ENCODE measurements at places on chromosomes 4 and X.

- DNase-seq, result peak; percentile 76
Measured at GRCh38 chr4:105474099-105474518, 247 bp upstream of the PPA2 start.

DNA sequence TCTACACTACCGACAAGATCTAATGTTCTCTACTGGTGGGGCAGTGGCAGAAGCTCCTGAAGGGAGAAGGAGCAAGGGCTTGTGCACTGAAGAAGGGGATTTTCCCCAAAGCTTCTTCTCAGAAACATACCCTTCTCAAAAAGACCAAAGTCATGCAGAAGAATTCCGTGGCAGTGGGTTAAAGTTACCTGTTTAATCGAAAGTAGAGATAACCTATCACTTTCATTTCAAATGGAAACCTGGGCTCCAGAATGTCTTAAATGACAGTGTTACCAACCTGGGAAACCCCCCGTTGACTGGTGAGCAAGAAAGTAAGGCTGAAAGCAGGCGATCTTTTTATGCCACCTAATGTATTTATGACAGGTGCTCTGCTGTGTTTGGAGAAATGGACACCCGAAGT is 92.5 kb upstream of the TEX13D start:
- DNase-seq, result no peak

DNA sequence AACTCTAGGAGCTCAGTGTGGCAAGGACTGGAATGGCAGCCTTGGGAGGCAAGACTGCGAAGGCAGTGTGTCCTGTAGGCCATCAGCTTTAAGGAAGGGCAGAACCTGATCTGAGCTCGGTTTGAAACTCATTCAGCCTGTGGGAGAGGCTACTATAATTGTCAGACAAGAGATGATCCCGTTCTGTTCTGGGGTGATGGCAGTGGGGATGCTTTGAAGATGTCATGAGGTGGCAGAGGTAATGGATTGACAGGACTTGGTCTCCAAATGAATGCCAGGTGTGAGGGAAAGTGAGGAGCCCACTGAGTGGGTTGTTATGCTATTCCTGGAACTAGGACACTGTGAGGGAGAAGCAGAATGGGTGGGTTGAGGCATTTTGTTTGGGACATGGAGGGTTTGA is 144.9 kb downstream of the PJA1 start:
- DNase-seq, result no peak

DNA sequence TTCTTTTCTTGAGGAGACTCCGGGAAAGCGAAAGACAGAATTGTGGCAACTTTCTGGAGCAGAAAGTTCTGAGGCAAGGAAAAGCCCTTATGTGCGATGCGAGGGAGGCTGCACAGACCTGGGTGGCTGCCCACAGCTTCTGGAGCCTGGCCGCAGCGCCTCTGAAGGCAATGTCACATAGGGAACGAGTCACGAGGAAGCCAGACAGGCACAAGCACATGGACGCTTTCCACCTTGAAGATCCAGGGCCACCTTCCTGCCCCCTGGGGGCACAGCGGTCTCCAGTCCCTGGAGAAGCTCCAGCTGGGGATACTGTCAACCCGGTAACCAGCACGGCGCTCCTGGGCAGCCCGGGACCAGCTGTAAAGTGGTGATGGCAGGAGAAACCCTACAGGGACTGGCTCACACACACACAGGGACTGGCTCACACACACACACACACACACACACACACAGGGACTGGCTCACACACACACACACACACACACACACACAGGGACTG is 69.8 kb downstream of the MTNR1A start:
- no peak for DNase-seq

DNA sequence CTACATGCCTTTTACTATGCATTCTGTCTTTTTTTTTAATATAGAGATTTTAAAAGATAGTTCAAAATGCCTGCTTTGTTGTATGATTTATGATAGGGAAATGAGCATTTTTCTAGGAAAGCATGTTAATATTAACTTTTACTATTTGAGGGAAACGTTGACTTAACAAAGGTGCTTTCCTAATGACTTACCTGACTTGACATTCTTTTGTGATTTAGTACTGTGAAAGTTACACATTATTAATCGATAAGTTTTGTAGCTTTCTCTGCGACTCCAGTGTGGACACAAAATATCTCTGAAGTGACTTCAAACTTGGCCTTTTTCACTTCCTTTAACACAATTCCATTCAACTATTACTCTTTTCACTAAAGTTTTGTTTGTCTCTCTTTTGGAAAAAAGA is 184.3 kb downstream of the GC start:
- DNase-seq, result no peak

- no peak for DNase-seq
Measured at GRCh38 chr4:186021461-186022167, 47.3 kb upstream of the TLR3 start.

GRCh38 chrX:153885968-153886903 is at the start of gene L1CAM:
Gene L1CAM (minus strand): TSS chrX:153886173. CDS start chrX:153875836, 10,337 bp downstream.
- DNase-seq, result no peak

GRCh38 chrX:39174241-39174771 is 373.0 kb downstream of the MID1IP1 start:
- DNase-seq, result no peak

DNA sequence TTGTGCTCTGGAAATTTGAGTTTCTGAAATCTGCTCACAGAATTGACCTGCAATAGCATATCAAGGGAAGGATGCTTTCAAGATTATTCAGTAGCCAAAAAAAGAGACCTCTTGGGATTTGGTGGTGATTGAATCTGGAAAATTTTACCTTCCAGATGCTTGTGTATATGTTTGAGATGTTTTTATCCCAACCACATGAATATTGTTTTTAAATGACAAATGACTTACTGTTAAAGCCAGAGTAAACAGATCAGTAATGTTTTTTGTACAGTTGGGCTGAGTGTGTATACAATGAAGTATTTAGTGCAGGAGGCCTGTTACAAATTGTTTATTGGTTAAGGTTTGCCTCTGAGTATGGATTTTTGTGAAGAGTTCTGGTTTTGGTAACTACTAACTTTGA is 126.5 kb downstream of the CBR4 start:
- DNase-seq, result no peak

GRCh38 chrX:15849555-15849954 is 5.1 kb downstream of the AP1S2 start:
- DNase-seq, result no peak

DNA sequence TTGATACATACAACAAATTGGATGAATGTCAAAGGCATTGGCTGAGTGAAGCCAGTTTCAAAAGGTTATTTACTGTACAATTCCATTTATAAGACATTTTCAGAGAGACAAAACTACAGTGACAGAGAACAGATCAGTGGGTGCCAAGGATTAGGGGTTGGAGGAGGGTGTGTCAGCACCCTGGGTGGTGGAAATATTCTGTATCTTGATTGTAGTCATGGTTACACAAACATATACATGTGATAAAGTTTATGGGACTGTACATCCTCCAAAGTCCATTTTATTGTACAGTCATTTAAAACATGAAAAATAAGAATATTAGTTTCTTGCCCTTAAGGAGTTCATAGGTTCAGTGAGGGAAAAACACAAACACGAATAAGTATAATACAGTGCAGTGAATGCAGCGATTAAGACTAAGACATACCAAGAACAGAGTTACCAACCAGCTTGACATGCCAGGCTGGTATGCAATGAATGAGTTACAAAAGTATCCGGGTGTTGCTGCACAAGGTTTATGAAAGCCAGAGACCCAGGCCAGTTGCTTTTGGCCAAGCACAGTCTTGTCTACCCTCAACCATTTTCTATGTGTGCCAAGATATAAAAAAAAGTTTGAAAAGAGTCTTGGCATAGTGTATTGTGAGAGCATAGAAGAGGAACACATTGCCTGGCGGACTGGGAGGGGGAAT is 123.6 kb downstream of the MSL3 start:
- no peak for DNase-seq

DNA sequence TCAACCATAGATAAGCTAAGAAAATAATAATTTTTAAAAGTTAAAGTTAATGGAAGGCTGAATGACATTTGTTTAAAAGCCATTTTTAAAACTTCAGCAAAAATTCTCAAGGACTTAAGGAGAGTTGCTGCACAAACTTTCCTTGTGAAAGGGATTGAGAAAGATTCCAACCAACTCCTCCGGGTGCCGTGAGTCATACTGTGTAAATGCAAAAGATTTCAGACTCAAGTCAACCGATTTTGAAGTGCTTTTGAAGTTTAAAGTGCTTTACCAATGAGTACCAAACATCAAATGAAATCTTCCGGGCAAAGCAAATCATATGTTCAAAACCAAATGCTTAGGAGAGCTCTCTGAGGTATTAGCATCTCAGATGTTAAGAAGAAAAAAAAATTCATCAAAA is 31.4 kb downstream of the VCX2 start:
- DNase-seq, result no peak

GRCh38 chrX:86348669-86349068 is 200.4 kb downstream of the DACH2 start:
- no peak for DNase-seq

DNA sequence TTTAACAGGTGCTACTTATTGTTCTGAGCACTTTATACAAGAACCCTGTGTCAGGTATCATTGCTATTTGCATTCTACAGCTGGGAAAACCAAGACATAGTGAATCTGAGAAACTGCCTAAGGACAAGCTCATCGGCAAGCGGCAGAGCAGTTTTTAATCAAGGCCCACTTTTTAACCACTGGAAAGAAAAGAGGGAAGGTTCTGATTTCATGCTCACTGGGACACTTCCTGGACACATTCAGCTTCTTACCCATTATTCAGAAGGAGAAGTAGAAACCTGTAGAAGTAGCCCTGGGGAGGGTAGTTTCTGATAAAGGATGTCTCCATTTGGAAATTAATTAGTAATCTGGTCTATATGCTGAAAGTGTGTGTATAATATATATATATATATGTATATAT is 2.5 kb upstream of the LNX1 start:
- DNase-seq, result no peak

DNA sequence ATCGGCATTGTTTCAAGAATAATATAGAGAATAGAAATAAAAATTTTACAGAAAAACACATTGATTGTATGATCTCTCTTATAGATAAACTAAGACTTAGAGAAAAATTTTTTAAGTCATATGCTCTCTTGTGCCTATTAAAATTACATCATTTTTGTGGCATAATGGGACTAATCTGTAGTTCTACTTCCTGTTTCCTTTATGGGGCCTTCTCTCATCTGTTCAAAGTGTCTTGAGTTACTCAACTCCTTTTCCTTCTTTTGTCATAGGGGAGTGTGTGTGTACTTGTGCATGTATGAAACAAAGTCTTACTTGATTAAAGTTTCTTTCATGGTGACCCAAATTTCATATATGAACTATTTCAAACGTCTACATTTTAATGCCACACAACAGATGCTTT is 1448.9 kb upstream of the TENM3 start:
- DNase-seq, result no peak

DNA sequence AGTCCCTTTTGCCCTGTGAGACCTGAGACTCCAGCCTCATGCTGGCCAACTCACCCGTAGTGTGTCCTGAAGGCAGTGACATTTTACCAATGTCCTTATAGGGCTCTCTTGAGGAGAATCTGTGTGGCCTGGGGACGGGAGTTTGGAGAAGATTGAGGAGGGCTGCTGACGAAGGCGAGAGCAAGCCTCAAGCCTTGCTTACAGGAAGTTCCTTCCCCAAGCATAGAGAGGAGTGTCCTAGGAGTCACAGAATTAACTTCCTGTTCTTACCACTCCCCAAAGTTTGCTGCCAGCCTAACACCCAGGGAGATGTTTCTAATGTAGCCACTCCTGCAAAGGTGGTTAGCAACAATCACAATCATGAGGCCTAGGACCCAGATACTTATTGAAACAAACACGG is at the start of gene NXF3:
NXF3 (minus strand) TSS at position 202 of the 400 bp plus-strand sequence; CDS start at position 82, 120 bp downstream.
- no peak for DNase-seq

DNA sequence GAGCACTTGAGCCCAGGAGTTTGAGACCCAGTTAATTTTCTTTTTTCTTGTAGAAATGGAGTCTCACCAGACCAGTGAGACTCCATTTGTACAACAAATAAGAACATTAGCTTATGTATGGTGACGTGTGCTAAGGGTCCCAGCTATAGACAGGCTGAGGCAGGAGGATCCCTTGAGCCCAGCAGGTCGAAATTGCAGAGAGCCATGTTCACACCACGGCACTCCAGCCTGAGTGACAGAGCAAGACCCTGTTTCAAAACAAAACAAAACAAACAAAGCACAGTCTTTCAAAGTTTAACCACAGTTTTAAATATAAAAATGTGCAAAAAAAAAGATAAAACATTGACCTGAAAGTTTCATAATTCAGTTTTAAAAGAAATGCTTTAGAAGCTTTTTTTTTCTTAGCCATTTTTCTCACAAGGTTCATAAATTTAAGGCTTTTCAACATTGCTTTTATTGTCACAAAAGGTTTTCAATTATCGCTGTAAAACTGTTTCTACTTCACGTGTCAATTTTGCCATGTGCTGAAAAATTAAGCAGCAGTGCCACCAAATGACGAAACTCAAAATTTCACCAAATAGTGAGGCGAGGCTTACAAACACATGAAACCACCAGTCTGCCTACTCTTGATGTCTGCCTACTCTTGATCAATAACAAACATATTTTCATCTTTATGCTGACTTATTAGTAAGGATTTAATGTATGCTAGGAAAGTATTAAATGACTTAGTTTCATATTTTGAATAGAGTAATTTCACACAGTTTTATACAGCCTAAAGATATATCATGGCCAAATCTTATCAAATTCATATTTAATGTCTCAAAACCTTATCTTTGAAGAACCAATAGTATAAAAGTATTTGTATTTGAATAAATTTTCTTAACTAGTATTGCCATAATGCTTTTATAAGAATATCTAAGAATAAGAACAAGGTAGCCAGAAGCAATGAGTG is 126.3 kb downstream of the NEK1 start:
- no peak for DNase-seq

DNA sequence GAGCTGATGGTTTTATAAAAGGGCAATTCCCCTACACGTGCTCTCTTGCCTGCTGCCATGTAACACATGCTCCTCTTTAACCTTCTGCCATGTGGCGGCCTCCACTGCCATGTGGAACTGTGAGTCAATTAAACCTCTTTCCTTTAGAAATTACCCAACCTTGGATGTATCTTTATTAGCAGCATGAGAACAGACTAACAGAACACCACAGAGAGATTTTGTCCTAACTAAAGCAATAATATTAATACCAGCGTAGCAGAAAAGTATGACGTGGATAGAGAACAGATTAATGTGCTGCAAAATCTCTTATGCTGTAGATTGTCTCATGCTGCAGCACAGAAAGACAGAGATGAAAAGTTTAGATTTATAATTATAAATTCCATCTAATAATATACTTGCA is 23.1 kb downstream of the AIMP1 start:
- no peak for DNase-seq

- no peak for DNase-seq
Measured at GRCh38 chr4:20432088-20432487, 180.4 kb downstream of the SLIT2 start.

Measured in tibial nerve (tissue), 4 donors.